ENCODE measurements at places on chromosomes 2 and 18.

- DNase-seq = no peak
Measured at GRCh38 chr18:60110836-60111235, 211.0 kb downstream of the PMAIP1 start.

DNA sequence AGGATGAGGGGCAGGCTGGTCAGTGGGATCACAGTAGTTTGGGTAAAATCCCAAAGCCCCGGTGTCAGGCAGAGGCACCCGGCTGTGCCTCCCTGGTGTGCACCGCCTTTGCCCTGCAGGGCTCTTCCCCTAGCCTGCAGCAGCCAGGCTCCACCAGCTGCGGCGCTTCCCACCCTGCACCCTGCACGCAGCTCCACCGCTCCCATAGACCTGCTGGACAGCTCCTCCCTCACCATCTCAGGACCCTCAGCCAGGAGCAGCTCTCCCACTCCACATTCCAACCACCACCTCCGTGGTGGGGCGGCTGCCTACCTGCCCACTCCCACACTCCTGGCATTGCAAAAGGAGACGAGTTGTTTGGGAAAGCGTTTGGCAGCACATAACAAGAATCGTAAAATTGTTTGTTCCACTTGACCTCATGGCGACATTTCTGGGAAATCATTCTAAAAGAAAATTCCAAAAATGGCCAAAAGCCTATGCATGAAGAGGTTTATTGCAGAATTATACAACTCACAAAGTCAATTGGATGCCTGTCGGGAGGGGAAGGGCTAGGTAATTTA lies 287.4 kb upstream of the HDAC4 start:
- no peak for DNase-seq

GRCh38 chr18:50707855-50708469 lies 111.9 kb downstream of the MRO start:
- DNase-seq = no peak

- DNase-seq = peak; percentile 18
Measured at GRCh38 chr2:112920923-112921532, 10.1 kb downstream of the IL37 start.

- no peak for DNase-seq
Measured at GRCh38 chr2:660586-661359, 16.4 kb downstream of the TMEM18 start.

GRCh38 chr2:56185582-56186046 lies 1.8 kb downstream of the CCDC85A start:
- peak; percentile 63 for DNase-seq

GRCh38 chr18:77223221-77223639 lies 26.4 kb upstream of the GALR1 start:
- no peak for DNase-seq

DNA sequence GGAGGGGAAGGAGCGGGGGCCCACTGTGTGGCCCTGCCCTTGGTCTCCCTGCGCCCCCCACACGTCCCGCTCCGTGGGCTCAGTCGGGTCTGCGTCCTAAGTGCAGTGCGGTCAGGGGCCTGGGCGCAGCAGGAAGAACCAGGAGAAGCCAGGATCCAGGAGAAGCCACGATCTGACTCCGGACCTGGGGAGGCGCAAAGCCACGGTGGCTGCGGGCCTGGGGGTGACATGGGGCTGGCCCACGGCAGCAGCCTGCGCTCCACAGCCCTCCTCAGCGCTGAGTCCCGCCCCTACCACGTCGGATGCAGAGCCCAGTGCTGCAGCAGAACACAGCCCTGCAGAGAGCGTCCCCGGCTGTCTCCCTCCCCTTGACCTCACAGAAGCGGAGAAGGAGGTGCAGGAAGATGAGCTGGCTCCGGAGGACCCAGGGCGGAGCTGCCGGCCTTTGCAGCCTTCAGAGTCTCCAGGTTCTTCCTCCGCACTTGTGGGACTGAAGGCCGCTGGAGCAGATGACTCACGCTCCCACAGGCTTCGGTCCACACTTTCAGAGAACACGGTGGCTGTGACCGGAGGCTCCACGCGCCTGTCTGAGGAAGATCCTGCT lies 589.2 kb upstream of the SALL3 start:
- no peak for DNase-seq

- no peak for DNase-seq
Measured at GRCh38 chr2:231312066-231312465, 83.4 kb upstream of the B3GNT7 start.

DNA sequence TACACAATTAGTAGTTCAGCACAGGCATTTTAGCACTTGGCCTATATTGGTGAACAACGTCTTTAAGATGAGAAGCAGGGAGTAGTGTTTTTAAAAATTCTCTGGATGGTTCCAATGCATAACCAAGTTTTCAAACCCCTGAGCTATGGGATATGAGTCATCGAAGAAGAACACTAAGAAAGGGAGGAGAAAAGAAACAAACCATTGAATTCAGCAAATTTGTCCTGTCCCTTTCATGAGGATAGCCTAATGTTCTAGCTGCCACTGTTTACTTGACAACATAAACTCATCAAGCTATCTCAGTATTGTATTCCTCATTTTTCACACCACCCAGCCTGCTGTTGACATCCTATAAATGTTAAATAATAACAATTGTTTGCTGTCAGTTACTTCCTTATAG lies 158.0 kb downstream of the BARD1 start:
- no peak for DNase-seq

- no peak for DNase-seq
Measured at GRCh38 chr18:47870605-47871004, 59.9 kb downstream of the SMAD2 start.

GRCh38 chr2:235446082-235446481 lies 47.8 kb upstream of the AGAP1 start:
- DNase-seq = no peak

DNA sequence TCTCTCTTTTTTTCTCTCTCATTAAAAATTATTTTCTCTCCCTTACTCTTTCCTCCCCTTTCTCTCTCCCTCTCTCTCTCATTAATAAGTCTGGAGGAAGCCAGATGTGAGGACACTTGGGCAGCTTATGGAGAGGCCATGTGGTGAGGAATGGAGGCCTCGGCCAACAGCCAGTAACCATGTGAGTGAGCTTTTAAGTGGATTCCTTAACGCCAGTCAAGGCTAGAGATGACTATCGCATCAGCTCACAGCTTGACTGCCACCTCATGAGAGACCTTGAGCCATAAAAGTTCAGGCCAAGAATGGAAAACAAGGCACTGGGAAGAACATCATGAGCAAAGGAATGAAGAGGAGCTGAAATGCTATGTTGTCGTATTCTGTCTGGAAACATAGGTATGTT lies 39.1 kb downstream of the ETAA1 start:
- DNase-seq = peak; percentile 42

DNA sequence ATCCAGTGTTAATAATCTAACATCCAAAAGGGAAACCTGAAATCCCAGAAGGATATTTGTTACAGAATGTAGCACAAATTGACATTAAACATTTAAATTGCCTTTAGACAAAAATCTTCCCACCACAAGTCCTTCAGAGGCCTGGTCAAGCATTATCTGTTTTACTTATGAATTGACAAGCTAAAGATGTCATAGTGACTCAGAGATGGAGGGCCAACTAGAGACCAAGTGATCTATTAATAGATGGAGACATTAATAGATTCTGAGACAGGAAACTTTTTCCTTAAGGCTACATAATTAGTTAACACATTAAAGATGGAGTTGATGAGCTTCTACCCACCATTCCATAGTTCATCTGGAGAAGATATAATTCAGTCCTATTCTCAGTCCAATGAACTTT lies 526.2 kb downstream of the IRS1 start:
- no peak for DNase-seq

DNA sequence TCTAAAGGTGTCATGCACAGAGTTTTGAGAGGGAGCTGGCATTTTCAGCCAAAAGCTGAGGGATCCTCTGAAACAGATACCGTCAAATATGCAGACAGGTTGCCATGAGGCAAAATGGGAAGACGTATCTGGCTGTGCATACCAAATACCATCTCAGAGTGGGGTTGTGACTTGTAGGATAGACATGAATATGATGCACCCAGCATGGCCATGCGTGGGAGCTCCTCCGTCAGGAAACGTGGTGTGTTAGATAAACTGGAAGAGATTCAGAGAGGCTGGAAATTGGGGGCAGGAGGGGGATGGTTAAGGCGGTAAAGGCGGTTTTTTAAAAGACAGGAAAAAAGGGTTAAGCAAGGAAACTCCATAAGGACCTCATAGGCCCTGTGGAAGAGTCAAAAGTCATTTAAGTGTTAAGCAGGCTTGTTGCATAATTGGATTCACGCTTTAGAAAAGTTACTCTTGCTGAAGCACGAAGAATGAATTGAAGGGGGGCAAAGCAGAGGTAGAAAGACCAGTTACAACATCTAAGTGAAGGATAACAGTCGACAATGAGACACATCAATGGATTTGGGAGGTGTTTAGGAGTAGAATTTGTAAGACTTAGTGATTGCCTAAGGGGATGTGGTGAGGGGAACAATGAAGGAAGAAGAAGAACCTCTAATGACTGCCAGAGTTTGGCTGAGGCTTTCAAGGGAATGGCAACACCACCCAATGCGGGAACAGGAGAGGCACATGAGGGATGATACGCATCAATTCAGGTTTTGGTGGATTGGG lies 139.6 kb upstream of the CTAGE1 start:
- DNase-seq = no peak

DNA sequence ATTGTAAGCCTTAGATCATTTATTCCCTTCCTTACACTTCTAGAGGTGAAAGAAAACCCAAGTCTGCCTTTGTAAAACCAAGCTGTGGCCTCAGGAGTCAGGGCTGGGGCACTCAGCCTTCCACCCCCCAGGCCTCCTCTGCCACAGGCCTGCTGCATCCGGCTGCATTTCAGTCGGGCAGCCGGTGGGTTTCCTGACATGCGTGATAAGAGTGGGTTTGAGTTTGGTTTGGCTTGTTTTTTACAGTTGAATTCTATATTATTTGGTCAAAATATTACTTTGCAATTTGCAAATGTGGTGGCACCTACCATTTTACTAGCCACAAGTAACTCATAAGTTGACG lies 42.4 kb downstream of the ADI1 start:
- DNase-seq = no peak

GRCh38 chr2:217851191-217852020 lies 151.4 kb downstream of the TNS1 start:
- DNase-seq = no peak

GRCh38 chr18:13273800-13274199 lies 55.2 kb downstream of the LDLRAD4 start:
- no peak for DNase-seq

GRCh38 chr2:197674060-197674459 lies 1.3 kb downstream of the RFTN2 start:
- no peak for DNase-seq

DNA sequence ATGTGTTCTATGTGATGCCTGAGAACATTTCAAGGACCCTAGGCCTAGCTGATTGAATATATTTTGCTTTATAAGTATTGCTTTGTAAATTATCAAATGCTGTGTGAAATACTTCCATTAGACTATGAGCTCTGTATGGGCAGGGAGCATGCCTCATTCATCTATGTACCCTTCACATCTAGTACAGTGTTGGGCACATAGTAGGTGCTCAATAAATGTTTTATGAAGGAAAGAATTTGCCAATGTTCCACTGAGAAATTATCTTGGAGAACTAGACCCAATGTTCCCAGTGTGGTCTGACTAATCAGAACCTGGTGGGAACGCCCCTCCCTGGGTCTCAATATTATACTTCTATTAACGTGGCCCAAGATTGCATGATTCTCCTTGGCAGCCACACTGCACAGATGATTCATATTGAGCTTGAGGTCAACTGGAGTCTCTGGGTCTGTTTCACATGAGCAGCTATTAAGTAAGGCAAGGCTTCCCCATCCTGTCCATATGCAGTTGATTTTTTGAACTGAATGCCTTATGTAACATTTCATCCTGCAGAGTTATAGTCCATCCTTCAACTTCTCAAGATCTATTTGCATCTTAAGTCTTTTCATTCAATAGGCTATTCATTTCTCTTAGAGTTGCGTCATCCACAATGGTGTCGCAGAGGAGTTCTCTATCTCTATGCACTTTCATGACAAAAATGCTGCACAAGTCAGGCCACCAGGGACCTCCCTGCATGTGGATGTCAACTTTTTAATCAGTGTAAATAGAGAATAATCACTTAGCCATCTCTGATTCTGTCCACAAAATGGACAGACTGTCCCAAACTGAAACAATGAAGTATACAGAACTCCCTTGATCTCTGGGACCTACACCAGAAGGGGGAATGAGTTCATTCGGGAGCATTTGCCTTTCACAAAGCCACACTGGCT lies 257.6 kb downstream of the CYP26B1 start:
- DNase-seq = no peak

DNA sequence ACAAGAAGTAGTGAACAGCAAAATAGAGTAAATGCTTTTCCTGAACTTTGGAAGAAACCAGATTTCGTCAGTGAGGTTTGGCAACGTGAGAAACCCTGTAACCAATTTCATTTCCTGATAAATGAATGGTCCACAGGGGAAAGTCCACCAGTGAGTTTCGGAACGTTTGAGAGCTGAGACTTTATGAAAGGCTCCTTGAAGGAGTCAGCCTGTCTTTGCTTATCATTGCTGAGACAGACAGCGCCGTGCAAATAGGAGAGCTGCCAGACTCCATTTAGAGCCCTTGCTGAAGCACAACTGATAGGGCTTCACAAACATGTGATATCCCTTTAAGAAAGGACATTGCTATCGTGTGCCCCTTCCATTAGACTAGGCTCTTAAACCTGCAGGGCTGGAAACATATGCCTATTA lies 121.8 kb upstream of the SMAD7 start:
- DNase-seq = no peak

- no peak for DNase-seq
Measured at GRCh38 chr2:70128005-70128404, 40.7 kb downstream of the PCBP1 start.

DNA sequence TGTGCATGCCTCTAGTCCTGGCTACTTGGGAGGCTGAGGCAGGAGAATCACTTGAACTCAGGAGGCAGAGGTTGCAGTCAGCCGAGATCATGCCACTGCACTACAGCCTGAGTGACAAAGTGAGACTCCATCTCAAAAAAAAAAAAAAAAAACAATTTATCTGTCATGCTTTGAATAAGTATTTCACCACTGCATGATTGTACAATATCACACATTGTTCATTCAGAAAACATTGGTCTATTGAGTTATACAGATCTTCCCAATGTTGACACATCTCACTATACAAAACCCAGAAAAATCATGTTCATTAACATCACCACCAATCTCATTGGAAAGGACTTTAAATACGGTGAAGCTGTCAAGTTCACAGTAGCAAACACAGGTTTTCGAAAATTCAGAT lies 46.8 kb upstream of the PPM1B start:
- no peak for DNase-seq

DNA sequence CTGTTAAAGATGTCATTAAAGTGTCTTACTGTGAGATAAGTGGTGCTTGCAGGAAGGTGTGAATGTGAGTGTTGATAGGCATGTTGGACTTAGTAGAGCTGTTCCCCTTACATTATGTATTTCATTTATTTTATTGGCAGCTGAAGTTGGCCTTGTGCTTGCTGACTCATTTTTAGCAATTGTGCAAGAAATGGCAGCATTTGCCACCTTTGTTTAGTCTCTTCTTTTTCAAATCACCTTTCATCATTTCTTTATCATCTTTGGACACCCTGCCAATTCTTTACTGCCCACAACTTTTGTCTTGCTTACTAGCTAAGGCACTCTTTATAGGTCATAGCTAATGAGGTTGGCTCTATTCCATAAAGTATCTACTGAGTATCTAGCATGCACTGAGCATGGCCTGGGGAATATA lies 130.3 kb upstream of the LYPD6 start:
- DNase-seq = no peak
